ENCODE measurements at places on chromosomes 12 and 14.

GRCh38 chr12:114430306-114430705, 24.4 kb upstream of the TBX5 start:
- DNase-seq, result no peak

DNA sequence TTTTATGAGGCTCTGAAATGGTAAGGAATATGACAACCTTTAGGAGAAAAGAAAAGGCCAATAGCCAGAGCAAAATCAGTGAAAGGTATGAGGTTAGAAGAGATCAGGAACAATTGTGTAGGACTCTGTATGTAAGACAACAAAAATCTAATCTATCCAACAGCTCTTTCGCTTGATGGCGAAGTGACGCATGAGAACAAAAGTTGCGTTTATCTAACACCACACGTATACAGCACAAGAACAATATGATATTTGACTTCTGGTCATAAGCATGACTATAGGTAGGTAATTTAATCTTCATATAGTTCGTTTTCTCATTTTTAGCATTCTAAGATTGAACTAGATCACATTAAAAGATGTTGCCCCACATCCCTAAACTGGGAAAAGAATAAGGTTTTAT, 1.5 kb downstream of the CLECL1 start:
- DNase-seq, result no peak

DNA sequence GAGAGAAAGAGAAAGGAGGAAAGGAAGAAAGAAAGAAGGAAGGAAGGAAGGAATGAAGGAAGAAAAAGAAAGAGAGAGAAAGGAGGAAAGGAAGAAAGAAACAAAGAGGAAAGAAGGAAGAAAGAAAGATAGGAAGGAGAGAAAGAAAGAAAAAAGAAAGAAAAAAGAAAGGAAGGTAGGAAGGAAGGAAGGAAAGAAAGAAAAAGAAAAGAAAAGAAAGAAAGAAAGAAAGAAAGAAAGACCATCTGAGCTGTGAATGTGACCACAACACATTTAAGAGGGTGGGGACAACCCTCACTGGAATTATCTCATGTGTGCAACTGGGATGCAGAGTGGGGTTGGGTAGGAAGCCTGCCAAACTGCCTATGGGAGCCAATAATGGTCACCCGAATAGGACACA, 36.0 kb upstream of the BATF start:
- DNase-seq, result peak; percentile 31

- peak; percentile 81 for DNase-seq
Observed at GRCh38 chr12:100154474-100155247, 12.0 kb upstream of the BLTP3B start.

DNA sequence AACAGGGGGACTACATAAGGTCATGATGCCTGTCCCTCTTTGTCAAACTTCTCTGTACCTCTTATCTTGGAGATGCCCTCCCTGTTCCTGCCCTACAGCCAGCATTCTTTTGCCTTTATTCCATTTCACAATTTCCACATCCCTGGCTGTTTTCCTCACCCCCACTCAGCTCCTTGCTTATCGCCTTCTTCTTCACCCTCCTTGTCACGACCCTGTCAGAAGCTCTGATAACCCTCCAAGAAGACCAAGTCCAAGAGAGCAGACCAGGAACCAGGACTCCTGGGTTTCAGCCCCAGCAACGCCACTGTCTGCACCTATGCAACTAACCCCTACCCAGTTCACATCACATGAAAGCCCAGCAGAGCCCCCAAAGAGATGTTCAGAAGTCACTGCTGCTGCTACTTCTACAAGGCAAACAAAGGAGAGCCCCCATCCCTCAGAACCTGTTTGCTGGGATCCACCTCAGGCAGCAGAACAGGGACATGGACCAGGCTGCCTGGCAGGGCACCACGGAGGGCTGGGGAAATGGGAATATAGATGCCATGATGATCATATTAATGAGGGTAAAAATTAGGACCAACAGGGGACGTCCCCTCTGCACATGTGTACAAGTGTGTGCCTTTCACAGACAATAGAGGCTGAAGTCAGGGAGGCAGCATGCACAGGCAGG, 92.8 kb downstream of the SINHCAF start:
- DNase-seq, result no peak

DNA sequence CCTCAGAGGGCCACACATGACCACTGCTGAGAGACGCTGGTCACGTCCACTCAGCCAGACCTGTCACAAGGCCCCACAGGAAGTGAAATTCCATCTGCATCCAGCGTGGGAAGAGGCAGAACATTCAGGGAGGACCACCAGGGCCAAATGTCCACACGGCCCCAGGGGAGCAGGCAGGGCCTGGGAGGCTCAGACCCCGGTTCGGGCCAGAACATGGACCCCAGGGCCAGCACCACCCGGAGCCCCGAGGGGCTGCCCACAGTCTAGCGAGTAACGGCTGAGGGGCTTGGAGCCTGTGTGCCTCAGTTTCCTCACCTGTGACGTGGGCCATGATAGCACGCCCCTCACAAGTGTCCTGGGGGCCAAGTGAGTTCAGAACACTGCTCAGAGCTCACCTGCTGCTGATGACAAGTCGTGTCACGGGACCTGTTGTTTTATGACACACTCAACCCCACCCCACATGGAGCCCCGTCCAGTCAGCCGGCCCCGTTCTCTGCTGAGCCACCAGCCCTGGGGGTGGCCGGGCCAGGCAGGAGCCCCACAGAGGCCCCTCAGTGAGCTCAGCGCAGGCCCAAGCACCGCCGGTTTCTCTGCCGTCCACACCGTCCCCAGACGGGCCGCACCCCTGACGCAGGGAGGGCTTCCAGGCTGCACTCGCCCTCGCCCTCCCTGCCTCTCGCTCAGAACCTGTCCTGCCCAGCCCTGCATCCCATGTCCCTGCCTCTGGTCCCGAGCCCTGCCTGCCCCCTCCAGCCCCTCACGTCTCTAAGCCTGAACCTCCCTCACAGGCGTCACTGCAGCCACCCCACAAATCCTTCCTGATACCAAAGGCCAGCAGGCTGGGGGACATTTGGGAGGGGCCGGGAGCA, 79.5 kb upstream of the GALNT9 start:
- DNase-seq, result no peak

All from erythroblast (primary cell).